D721Med (cell line): ENCODE measurements at places on chromosomes 12 and 14.

- DNase-seq = no peak
Measured at GRCh38 chr14:68924186-68925158, 54.6 kb downstream of the ACTN1 start.

GRCh38 chr12:75822416-75822815 lies 209.2 kb downstream of the PHLDA1 start:
- no peak for DNase-seq

DNA sequence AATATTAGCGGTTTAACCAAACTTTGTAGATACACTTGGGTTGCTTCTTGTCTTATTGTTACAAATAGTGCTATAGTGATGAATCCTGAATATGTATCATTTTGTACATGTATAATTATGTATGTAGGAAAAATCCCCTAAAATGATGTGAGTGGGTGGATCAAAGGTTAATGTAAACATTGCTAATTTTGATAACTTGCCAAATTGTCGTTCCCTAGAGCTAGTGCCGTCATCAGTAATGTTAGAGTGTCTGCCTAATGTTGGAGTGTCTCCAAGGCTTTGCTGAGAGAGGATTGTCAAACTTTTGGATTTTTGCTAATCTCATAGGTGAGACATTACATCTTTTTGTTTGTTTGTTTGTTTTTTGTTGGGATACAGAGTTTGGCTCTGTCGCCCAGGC lies 44.4 kb downstream of the AEBP2 start:
- DNase-seq = no peak

DNA sequence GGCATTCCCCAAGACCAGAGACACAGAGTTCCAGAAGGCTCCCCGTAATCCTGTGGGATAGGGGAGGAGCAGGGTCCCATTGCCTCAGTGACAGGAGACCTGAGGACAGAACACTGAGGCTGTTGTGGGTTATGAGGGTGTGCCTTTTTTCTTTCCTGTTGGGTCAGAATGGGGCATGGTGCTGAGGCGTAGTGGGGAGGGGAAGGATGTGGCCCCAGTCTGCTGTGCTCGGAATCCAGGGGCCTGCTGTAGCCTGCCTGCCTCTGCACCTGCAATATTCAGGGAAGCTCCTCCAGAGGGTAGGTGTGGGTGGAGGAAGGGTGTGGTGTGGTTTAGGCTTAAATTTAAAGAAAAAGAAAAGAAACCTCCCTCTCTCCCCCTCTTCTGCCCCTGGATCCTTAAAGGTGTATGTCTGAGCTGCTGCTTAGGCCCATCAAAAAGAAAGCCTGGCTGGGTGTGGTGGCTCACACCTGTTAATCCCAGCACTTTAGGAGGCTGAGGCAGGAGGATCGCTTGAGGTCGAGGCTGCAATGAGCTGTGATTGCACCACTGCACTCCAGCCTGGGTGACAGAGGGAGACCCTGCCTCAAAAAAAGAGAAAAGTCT lies 18.7 kb downstream of the PLEKHG3 start:
- DNase-seq = no peak

- DNase-seq = no peak
Measured at GRCh38 chr14:68692916-68693771, 99.7 kb downstream of the ZFP36L1 start.

DNA sequence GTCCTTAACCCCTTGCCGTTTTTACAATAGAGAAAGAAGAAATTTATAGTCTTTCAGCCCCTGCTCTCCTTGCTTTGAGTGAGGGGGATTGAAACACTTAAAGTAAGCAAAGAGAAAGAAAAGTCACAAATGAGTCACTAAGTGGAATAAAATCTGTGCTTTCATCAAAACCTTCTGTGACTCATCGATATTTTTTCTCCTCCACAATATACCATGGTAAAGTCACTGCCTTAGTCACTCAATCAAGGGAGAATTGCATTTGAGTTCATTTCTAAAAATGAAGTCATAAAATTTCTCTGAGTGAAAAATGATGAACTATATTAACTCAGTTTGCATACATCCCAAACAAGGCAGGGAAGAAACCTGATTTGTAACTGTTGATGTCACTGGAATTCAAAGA lies 470.3 kb downstream of the FOXG1 start:
- no peak for DNase-seq

- no peak for DNase-seq
Measured at GRCh38 chr14:21262410-21262809, 6.8 kb downstream of the HNRNPC start.

- no peak for DNase-seq
Measured at GRCh38 chr14:37618498-37619028, 23.1 kb downstream of the TTC6 start.

DNA sequence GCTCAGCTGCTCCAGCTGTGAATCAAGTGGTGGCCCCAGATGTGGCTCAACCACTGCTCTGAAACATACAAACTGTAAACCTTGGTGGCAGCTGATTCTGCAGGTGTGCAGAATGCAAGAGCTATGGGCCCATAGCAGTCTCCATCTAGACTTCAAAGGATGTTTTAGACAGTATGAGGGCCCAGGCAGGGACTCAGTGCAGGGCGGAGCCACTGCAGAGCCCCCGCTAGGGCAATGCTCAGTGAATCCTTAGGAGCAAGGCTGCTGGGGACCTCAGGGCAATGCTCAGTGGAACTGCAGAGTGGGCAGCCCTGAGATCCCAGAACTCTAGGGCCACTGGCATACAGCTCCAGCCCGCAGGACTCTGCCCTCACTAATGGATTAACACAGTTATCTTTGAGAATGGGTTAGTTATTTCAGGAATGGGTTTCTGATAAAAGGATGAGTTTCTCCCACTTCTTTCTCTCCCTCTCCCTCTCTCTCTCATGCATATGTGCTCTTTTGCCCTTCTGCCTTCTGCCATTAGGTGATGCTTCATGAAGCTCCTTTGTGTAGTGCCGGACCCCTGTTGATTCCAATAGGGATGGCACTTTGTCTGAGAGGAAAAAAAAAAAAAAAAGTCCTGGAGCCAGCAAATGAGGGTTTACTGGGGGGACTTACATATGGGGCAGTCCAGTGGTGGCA lies 48.4 kb upstream of the JDP2 start:
- DNase-seq = no peak

DNA sequence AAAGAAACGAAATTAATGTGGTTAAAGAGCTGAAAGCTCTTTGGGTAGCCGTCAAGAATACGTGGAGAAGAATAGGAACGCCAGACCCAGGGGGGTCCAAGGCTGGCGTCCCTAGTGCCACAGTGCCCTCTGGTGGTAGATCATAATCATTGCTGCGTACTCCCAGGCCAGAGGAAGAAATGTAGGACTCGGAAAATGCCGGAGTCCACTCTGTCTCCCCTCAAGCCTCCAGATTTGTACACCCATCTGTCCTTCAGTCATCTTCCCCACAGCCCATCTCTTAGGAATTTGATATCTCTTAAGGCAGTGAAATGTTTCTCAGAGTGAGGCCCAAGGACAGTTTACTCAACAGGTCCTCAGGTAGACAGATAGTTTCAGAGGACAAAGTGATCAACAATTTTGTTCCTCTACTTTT lies 25.4 kb upstream of the PLEKHG6 start:
- DNase-seq = peak; percentile 94

DNA sequence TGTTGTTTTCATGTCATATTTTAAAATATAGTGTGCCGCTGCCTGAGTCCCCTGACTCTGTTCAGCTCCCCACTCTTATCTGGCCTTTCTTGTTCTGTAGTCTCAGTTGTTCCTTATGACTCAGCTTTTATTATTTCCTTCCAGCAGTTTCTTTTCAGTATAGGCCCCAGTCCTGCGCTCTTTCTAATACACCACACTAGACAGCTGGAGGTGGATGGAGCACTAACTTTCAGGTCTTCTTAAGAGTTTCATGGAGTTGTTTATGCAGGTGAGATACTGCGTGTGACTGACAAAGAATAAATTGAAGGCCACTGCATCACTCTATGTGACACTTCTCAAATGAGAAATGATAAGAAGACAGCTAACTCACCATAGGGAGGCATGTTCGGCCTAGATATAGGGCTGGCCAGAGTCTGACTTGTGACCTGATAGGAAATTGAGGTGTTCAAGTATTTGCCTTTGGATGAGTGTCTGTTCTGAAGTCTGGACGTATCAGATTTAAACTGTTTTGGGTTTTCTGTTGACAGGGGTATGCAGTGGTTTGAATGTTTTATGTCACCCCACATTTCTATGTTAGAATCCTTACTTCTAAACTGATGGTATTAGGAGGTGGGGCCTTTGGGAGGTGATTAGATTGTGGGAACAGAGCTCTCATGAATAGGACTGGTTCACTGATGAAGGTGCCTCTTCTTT lies 60.8 kb upstream of the CLMN start:
- no peak for DNase-seq

DNA sequence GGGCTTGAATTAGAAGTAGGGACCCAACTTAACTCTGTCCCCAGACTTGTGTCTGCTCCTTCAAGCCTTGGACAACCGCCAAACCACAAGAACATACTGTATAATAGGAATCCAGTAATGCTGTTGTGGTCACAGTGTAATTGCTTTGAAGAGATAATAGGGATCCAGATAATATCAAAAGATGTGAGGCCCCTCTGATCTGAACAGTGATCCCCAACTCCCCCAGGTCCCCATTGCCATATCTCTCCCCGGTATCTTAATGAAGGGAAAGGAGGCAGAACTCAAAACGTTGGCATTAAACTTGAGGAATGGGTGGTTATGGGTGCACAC lies 8.5 kb upstream of the PLEKHH1 start:
- DNase-seq = no peak

- no peak for DNase-seq
Measured at GRCh38 chr12:10102322-10102721, 3.5 kb upstream of the CLEC1A start.

DNA sequence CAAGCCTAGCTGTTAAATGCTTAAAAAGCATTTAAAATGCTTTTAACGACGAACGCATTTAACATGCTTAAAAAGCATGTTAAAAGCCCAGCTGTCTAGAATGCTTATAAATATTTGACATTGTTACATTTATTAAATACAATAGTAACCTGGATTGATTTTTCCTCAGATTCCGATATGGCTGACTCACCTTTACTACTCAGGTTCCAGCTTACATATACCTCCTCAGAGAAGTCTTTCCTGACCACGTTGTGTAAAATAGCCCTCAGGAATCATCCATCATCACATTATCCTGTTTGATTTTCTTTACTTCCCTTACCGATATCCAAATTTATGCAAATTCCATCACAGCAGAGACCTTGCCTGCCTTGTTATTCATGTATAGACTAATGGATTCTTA lies 51.4 kb downstream of the SLC41A2 start:
- no peak for DNase-seq

DNA sequence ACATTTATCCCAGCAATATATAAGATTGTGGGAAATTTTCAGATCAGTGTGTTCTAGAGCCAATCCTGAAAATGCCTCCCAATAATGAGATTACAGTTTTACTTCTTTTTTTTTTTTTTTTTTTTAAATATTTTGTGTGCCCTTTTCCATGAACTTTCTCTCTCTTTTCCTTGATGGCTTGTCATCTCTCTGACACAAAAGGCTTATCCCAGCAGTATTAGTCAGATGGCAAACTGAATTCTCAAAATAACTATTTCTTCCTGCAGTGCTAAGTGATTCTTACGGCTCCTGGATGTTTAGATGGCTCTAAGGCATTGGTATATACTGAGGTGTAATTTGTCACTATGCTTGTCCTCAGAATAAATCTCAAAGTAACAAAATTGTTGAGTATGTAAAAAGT lies 86.7 kb downstream of the LRP6 start:
- DNase-seq = no peak

DNA sequence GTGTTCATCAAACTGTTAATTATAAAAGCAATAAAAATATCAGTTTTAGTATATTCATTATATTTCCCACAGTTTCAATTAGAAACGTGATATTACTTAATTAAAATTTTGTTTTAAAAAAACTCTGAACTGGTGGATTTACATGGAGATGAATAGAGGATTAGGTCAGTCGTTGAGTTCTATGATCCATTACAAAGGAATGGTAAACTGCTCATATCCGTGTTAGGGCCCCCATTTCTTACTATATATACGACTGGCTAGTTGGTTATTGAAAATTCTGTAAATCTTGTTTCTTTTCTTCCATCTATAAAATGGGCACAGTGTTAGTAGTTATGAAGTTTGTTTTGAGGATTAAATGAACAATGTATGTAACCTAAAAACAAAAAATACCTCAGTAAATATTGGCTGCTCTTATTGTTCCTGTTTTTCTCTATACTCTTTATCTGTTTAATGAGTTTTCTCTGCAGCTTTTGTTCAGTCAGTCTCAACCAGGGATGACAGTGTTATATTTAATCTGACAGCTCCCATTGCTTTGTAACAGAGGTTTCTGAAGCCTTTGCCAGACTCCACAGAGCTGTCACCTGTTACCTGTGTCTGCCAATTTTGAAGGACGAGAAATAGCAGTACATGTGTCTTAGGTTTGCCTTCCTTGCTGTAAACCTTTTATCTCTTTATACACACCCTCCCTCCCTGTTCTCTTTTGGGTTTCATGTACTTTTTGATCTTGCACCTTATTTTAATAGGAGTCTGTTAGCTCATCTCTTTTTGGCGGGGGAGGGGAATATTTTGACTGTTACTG lies 41.5 kb downstream of the FRS2 start:
- no peak for DNase-seq

DNA sequence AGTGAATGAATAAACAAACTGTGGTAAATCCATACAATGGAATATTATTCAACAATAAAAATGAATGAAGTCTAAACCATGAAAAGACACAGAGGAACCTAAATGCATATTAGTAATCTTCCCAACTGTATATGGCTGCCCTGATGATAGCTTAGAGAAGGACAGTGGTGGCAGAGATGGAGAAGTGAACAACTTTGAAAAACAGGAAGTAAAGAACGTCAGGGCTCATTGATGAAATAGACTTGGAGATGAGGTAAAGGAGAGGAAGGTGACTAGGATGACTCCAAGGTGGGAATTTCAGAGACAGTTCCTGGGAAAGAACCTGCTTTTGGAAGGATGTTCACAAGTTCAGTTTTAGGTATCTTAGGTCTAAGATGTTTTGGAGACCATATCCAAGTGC lies 36.3 kb upstream of the NT5DC3 start:
- no peak for DNase-seq

GRCh38 chr14:79992407-79993198 lies 218.7 kb downstream of the DIO2 start:
- DNase-seq = no peak

GRCh38 chr12:6724409-6724797 lies 557 bp downstream of the COPS7A start:
- DNase-seq = no peak

DNA sequence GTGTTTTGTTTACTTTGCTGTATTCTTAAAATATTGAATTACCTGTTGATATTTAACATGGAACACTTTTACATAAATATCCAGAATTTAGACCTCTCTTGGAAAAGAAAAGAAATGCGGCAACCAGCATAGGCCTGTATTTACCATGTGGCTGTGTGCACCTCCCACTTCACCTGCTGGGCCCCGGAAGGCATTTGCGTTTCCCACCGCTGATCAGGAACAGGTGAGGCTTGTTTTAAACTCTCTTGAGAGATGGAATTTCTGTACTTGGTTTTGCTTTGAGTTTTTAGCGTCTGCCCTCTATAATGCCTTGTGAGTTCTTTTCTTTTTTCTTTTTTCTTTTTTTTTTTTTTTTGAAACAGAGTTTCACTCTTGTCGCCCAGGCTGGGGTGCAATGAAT lies 124.2 kb downstream of the GLT1D1 start:
- no peak for DNase-seq
